Motor neuron (in vitro differentiated cells): ENCODE measurements at places on chromosomes 16 and 17. TPM values are rescaled to one million over a fixed set of nuclear protein-coding genes. Genes with fewer than 3 reads are reported as not detected.

Gene NPIPB9
- total RNA-seq, result 0.64 and 0.79 TPM in 2 replicates

Gene WSCD1
- 22.1 and 23.2 TPM in 2 replicates for total RNA-seq

Gene C17orf107
- 2.0 and 2.5 TPM in 2 replicates for total RNA-seq

Gene TBC1D3H
- total RNA-seq, result 1.8 TPM in 1 of 2 replicates, not detected in the other

DNA sequence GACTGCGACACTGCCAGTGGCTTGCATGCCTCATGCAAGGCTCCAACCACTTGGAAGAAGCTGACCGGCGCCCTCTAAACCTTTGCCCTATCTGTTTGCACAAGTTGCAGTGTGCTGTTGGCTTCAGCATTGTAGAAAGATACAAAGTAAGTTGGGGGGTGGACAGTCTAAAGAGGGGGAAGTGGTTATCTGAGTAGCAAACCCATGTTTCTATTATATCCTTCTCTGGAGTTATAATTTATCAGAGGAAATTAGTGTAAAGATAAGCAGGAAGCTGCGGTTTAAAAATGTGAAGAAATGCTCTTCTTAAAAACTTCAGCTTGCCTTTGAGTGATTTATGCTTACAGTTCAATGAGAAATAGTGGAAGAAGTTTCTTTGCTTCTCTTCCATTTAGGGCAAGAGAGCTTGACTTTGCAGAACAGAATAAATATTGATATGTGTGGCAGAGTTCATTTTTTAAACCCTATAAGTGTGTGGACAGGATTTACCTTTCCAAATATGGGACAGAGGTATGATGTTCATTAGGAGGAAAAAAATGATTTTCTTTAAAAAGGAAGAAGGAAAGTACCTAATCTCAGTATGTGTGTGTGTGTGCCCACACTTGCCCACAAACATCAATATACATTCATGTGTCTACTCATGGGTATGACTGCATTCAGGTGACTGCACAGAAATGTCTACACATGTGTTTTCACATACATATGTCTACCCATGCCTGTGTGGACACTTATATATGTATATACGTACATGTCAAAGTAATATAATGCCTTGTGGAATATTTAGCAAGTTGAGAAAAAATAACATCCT is 8.1 kb downstream of the AMZ2 start:
- ATAC-seq, result no peak

GRCh38 chr17:50211249-50212120 is 10.1 kb upstream of the COL1A1 start:
- no peak for ATAC-seq

DNA sequence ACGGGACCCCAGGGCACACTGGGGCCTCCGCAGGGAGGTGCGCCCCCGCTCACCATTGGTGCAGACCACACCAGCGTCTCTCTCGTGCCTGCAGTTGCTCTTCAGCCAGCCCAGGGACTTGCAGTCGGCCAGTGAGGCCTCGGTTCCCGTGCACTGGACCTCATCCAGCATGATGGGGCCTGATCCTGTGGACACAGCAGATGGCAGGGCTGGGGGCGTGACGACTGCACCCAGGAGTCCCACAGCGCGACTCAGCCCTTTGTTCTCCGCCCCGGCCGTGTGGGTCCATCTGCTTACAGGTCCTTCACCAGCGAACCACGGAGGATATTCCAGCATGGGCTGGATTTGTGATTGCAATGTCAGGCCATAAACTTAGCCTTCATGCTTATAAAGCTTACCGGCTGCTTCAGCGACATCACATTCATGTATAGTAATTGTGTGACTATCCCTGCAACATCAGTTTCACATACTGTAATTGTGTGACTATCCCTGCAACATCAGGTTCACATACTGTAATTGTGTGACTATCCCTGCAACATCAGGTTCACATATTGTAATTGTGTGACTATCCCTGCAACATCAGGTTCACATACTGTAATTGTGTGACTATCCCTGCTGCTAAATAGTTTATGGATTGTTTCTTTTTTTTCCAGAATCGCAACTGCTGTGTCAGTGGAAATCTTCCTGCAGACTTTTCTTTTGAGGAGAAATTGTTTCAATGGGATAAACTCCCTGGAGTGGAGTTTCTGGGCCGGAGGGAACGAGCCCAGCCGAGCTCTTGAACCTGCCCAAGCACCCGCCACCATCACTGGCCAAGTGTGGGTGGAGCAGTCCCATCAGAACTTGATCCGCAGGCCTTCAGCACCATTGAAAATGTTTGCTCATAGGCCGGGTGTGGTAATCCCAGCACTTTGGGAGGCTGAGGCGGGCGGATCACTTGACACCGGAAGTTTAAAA is 4.8 kb downstream of the LGALS3BP start:
- ATAC-seq, result peak; percentile 83

DNA sequence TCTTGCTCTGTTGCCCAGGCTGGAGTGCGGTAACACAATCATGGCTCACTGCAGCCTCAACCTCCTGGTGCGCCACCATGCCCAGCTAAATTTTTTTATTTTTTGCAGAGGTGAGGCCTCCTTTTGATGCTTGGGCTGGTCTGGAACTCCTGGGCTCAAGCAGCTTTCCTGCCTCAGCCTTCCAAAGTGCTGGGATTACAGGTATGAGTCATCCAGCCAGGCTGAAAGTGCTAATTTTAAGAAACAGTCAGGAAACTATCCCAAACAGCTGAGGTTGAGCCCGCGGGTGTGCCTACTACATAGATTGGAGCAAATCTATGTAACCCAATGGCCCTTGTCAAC is 738 bp upstream of the XPO6 start:
- ATAC-seq, result no peak

- ATAC-seq, result peak; percentile 97
These were observed 19.9 kb downstream of the ARL4D start for GRCh38 chr17:43418441-43419374.

DNA sequence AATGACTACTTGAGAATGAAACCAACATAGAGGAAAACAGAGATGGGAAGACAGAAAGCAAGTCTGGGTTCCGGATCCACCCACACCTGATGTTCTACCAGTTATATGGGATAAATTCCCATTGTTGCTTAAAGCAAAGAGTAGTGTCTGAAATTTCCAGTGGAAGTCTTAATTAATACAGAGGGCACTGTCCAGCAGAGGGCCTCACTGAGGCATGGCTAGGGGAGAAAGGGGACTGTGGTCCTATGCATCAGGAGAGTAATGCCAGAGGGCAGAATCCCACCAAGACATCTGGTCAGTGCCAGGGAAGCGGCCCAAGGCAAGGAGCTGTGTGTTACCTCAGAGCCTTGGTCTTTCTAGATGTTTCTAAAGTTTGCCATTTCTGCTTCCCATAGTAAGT is 7.5 kb upstream of the UMOD start:
- no peak for ATAC-seq

- ATAC-seq, result no peak
These were observed 26.7 kb upstream of the POLR3E start for GRCh38 chr16:22270525-22270924.

DNA sequence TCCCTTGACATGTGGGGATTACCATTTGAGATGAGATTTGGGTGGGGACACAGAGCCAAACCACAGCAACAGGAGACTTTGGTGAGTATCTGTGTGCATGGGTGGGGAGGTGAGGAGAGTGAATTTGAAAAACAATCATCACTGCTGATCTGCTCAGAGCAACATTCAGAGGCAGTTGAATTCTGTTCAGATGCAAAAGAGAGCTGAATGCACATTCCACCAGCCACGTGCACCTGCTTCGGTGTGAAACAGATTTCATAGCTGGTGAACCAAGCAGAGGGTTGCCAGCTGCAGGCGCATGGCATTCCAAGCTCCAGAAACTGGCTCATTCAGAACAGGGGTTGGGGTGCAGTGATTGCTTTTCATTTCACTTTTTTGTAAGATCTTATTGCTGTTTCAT is 233.1 kb upstream of the FOXF1 start:
- peak; percentile 52 for ATAC-seq

DNA sequence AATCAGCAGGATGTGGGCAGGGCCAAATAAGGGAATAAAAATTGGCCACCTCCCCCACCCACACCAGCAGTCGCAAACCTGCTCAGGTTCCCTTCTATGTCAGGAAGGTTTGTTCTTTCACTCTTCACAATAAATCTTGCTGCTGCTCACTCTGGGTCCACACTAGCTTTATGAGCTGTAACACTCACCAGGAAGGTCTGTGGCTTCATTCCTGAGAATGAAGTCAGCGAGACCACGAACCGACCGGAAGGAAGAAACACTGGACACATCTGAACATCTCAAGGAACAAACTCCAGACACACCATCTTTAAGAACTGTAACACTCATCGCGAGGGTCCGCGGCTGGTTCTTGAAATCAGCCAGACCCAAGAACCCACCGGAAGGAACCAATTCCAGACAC is 115.5 kb upstream of the TBX2 start:
- no peak for ATAC-seq

- peak; percentile 55 for ATAC-seq
These were observed 110.2 kb downstream of the CA10 start for GRCh38 chr17:52048137-52048898.

GRCh38 chr17:80485846-80486245 is 9.4 kb upstream of the NPTX1 start:
- no peak for ATAC-seq

DNA sequence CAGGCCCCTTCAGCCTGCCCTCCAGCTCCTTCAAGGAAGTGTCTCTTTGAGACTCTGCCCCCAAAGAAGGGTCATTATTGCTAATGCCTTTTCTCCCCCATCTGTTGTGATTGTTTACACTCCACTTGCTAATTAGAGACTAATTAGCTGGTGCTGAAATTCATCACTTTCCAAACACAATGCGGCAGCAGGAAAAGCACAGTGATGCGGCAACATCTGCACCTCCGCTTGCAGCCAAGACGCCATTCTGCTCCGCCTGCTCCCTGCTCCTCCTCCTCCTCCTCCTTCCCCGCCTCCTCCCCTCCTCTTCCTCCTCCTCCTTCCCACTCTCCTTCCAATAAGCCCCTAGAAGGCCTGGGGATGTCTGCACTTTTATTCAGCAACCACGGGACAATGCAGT is 110.5 kb downstream of the SDK2 start:
- ATAC-seq, result no peak

- ATAC-seq, result peak; percentile 18
These were observed 14.4 kb downstream of the ZNF500 start for GRCh38 chr16:4752351-4753100.

- ATAC-seq, result peak; percentile 84
These were observed 39.4 kb upstream of the CDH5 start for GRCh38 chr16:66326991-66327513.

DNA sequence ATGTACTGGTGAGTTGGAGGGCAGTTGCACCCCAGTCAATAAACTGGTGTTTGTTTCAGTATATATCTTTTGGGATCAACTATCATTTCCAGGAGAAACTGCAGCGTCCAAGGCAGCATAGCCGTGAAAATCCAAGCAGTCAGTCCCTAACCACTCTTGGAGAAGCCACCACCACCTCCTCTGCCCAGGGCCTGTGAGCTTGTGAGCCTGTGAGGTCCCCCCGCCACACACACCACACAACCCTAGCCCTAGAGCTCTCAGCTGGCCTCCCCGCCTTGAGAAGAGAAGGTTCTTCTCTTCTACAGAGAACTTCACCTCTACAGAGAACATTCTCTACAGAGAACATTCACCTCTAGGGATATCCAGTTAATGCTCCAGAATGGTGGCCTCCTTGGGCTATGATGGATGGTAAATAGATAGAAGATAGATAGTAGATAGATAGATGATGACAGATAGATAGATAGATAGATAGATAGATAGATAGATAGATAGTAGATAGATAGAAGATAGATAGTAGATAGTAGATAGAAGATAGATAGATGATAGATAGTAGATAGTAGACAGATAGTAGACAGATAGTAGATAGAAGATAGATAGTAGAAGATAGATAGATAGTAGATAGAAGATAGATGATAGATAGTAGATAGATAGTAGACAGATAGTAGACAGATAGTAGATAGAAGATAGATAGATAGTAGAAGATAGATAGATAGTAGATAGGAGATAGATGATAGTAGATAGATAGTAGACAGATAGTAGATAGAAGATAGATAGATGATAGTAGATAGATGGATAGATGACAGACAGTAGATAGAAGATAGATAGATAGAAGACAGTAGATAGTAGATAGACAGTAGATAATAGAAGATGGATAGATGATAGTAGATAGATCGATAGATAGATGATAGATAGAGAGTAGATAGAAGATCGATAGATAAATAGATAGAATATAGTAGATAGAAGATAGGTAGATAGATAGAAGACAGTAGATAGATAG is 13.7 kb downstream of the ALOX15B start:
- no peak for ATAC-seq

- no peak for ATAC-seq
These were observed 3.5 kb downstream of the CACNG4 start for GRCh38 chr17:66967837-66968543.

GRCh38 chr17:42027961-42028790 is 8.3 kb downstream of the NKIRAS2 start:
- peak; percentile 7 for ATAC-seq

DNA sequence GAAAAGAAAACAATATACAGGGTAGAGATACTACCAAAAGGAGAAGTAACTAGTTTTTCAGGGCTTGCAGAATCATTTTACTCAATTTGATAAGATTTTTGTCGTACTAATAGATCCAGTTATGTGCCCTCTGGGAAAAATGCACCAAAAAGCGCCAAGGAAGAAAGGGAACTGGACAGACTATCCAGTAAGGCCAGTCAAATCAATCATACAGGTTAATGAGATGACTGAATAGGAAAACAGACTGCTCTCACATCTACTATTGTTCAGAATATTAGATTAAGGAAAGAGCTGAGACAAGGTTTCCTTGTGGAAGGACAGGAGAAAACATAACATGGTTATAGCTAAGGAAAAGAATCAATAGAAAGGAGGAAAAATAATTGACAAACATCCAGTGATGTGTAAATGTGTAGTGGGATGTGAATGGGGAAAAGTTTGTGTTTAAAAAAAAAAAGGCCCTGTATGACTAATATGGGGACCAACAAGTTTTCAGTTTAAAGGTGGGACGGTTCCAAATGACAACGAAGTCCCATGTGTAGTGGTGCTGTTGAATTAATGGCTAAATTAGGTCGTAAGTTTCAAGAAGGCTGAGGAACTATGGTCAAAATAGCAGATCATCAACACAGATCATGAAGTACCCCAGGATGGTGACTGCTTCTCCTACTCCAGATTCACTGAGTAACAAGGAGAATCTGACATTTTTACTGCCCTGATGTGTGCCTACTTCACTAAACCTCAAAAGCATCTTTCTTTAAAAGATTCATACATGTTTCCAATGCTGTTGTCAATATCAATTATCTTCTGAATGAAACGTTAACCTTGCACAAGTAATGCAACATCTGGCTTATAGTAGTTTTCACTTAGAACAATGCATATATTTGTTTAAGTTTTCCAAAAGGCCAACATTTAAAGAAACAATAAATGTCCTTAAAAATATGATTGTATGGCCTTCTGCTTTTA is 40.7 kb downstream of the BRIP1 start:
- no peak for ATAC-seq

- ATAC-seq, result no peak
These were observed 46.8 kb downstream of the ZFPM1 start for GRCh38 chr16:88499836-88500251.

- peak; percentile 69 for ATAC-seq
These were observed 732.5 kb upstream of the RBFOX1 start for GRCh38 chr16:6600167-6600566.

GRCh38 chr16:83552228-83552627 is 255.6 kb upstream of the HSBP1 start:
- no peak for ATAC-seq

GRCh38 chr17:78359321-78359996 is 418 bp downstream of the SOCS3 start:
- peak; percentile 1 for ATAC-seq
